ENCODE measurements at places on chromosomes 7 and 10.

GRCh38 chr10:59279991-59280505 lies 82.3 kb downstream of the FAM13C start:
- no peak for DNase-seq

DNA sequence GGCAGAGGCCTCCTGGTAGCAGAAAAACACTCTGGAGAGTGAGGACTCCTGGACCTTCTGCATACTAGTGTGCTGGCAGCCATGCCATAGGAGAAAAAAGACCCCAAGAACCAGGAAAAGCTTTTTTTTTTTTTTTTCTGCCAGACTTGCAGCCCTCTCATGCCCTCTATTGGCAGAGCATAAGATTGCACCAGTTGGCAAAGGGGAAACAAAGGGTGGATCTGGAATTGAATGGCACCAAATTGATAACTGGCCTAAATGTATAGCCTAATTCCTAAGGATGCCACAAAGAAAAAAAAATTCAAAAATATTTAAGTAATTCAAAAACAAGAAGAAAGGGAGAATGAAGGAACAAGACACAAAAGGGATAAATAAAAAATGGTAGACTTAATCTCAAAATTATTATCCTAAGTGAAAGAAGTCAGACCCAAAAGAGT lies 112.5 kb upstream of the GHITM start:
- peak; percentile 3 for DNase-seq

GRCh38 chr7:34451183-34451582 lies 206.8 kb upstream of the NPSR1 start:
- no peak for DNase-seq

DNA sequence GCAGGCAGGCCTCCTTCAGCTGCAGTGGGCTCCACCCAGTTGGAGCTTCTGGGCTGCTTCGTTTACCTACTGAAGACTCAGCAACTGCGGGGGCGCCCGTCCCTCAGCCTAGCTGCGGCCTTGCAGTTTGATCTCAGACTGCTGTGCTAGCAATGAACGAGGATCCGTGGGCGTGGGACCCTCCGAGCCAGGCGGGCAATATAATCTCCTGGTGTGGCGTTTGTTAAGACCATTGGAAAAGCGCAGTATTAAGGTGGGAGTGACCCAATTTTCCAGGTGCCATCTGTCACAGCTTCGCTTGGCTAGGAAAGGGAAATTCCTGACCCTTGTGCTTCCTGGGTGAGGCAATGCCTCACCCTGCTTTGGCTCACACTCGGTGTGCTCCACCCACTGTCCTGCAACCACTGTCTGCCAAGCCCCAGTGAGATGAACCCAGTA lies 159.2 kb upstream of the FOXP2 start:
- DNase-seq, result no peak

- no peak for DNase-seq
Observed at GRCh38 chr10:62851442-62851841, 35.3 kb upstream of the EGR2 start.

GRCh38 chr7:77284005-77284404 lies 84.4 kb upstream of the FGL2 start:
- DNase-seq, result no peak

- no peak for DNase-seq
Observed at GRCh38 chr7:36151921-36152755, 916 bp upstream of the EEPD1 start.
